Stimulated activated CD8-positive, alpha-beta memory T cell treated with anti-CD3 and anti-CD28 coated beads, Interleukin-15, amount 100 ng/mL, for 4 hours (primary cell): ENCODE measurements at places on chromosomes 2 and 18.

DNA sequence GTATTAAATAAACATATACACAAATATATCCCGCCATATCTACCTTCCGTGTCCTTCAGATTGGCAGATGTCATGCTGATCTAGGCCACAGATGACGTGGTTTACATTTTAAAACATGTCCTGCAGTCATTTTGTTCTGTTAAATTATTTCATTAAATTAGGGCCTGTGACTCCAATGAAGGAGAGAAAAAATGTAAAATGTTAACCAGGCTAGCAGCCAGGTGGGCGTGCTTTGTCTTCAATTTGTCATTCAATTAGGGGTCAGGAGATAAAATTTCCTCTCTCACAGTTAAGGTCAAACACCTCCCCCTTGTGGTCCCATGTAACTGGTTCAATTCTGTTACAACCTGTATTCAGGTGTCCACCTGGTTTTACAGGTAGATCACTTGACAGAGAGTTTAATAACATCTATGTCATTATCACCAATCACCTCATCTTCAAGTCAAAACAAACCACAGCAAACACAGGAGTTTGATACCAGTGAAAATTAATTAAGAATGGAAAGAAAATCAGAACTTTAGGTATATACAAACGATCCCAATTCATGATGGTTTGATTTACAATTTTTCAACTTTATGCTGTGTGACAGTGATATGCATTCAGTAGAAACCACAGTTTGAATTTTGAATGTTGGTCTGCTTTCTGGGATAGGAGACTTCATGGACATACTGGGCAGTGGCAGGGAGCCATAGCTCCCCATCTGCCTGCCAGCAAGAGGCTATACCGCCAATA is 339.4 kb downstream of the CMPK2 start:
- DNase-seq, result no peak

DNA sequence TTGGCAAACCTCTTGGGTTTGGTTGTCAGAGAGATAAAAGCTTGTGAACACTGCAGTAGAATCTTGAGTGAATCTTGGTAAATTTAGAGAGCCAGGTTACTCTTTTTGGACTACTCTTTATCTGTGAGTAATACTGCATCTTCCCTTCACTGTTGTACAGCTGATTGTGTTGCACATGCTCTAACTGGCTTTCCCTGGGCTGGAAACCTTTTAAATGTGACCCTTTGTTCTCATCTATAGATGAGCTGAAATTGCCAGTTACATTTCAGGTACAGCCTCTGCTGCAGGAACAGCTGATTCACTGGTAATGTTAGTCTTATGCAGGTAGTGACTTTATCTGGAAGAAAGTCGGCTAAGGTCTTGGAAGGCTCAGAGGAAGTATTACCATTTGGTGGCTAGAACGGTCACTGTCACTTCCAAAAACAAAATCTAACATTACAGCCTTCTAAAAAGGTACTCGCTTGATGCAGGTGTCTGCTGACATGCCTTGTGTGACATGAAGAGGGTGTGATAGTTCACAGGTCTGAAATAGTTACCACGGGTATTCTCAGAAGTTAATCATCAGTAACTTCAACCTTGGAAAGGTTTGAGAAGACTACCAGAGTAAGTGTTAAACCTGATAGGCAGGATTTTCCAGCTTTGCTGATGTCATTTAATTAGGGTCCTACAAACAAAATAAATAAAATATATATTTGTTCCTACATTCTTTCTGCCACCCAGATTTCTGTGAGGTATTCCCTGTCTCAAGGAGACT is 851.1 kb downstream of the SLC4A3 start:
- no peak for DNase-seq

- DNase-seq, result no peak
Observed at GRCh38 chr2:26721115-26722032, 28.9 kb downstream of the KCNK3 start.

DNA sequence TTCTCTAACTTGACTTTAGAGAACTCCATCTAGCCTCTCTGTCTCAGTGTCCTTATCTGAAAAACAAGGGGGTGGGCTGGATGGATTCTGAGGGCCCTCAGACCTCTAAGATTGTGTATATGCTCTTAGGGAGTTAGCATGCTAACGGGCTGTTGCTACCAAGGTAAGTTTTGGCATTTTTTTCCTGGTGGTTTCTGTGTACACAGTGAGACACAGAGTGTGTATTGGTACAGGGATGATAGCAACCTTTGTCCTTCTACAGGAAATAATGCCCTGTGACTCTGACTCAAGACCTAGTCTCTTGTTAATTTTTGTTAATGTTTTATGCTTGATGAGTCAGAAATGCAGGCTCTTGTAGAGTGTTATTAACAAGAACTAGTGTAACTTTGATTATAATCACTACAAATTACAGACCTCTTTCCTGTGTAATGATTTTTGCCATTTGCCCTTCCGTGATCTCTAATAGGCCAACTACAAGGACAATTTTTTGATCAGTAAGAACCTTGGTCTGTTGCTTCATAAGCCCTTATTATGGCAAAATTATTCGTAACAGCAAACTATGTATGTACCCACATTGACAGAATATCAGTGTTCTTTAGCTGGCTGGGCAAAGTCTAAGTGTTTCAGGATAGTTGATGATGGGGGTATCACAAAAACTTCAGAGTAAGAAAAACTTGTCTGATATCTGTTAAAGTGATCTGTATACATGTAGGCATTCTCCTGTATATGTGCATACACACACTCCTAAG is 89.7 kb downstream of the SPTBN1 start:
- DNase-seq, result no peak

GRCh38 chr2:133774654-133775015 is 206.4 kb upstream of the NCKAP5 start:
- no peak for DNase-seq

DNA sequence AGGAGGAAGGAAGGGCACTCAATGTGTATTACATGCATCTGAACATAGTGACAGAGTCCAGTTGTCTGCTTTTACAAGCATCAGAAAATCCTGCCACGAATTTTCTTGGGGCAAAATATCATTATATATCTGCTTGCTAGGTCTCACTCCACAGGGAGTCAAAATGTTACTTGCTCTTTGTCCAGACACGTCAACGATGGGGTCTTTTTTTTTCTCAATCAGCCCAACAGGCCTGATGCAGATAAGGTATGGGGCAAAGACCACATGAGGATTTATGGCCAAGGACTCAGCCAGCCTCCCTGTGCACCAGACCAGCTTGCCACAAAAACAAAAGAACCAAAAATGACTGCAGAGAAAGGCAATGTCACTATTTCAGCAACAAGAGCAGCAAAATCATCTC is 323.4 kb upstream of the PKDCC start:
- no peak for DNase-seq

DNA sequence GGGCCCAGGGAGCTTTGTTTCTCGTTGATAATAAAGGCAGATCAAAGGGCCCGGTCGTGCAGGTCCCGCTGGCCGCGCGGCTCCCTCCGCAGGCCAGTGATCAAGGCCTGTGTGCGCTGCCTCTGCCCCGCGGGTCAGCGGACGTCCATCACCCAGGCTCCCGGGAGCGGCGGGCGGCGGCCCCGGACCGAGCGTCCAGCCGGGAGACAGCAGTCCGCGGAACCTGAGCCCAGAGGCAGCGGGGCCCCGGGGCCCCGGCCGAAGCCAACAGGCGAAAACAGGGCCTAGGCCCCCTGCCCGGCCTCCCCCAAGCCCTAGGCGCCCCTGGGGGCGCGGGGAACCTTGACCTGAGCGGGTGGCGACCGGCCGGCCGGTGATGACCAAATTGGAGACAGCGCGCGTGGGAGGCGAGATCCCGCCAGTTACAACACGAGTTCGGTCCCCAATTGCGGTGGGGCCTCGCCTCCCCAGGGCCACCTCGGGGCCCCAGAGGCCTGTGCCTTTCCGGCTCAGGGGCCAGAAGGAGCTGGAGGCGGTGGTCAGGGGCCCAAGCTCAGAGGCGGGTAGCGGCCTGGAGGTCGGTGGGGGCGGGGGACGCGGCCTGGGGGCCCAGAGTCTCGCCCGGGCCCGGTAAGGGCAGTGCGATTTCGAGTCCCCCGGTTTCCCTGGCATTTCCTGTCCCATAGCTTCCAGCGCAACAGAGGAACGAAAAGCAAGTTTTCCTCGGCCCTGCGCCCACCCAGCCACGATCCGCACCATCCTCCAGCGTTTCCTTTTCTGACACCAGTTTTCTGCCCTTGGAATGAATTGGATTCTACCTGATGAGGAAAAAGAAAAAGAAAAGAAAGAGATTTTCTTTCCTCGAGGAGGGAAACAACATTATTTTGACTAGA is 5.9 kb downstream of the SP9 start:
- DNase-seq, result no peak

DNA sequence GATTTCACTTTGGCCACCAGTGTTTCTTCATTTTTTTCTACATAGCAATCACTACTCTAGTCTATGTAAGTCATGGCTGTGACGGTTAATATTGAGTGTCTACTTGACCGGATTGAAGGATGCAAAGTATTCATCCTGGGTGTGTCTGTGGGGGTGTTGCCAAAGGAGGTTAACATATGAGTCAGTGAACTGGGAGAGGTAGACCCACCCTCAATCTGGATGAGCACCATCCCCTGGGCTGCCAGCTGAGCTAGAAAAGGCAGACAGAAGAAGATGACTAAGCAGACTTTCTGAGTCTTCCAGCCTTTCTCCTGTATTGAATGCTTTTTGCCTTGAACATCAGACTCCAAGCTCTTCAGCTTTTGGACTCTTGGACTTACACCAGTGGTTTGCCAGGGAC is 265.0 kb upstream of the SLC8A1 start:
- DNase-seq, result no peak

GRCh38 chr2:47359375-47359868 is 43.5 kb upstream of the MSH2 start:
- no peak for DNase-seq

GRCh38 chr2:162013514-162014475 is 60.2 kb downstream of the DPP4 start:
- DNase-seq, result no peak
